Right lobe of liver (tissue), 6 donors: ENCODE measurements at places on chromosomes 1 and 21. TPM values are rescaled to one million over a fixed set of nuclear protein-coding genes. Genes with fewer than 3 reads are reported as not detected.

Gene PIGR
- 134 TPM for total RNA-seq

Gene LRRC40
- 10.0 TPM for total RNA-seq

Gene MANEAL
- total RNA-seq = 4.0 TPM

Gene MDM4
- total RNA-seq = 37.6 TPM

Gene FCGR1A
- total RNA-seq = 2.9 TPM

Gene PRAMEF10
- not detected for total RNA-seq

Gene OR2T35
- not detected for total RNA-seq

Gene CLEC20A
- not detected for total RNA-seq

Gene KRTAP13-4
- total RNA-seq = not detected

GRCh38 chr21:19031953-19032352 is 628.4 kb upstream of the TMPRSS15 start:
- no peak for DNase-seq

DNA sequence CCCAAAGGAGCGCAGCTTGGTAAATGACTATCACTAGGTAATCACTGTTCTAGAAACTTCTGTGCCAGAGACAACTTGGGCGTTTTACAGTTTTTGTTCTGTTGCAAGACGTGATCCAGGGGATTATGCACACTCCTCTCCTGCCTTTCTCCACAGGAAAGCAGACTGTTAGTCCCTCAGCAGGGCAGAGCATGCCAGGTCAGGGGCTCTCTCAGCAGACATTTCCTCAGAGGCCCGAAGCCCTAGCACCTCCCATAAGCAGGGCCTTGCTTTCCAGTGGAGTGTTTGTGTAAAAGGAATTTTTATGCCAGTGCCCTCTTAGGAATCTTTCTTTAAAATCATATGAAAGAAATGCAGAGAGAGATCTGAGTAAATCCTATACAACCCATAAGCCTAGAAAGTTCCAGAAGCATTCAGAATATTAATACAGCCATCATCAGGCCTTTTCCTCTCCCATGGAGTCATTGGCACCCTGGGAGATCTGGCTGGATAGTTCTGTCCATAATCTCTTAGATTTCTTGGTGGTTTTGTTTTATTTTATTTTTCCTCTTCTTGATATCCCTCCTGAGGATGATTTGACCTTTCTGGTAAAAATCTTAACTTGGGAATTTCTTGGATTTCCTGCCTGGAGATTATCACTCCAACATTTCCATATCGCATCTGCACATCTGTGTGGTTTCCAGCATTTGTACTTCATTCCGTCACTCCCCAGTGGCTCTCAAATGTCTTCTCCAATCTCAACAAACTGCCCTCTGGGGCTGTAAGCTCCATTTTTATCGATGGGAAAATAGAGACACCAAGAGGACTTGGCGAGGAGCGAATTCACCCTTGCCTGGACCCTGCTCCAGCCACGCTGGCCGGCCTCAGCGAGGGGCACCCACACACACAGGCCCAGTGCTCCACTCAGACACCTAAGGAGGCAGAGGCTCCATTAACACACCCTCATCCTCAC is 116.1 kb downstream of the PSMG1 start:
- DNase-seq = no peak

GRCh38 chr1:66982561-66983260 is 57.9 kb downstream of the MIER1 start:
- DNase-seq = no peak

DNA sequence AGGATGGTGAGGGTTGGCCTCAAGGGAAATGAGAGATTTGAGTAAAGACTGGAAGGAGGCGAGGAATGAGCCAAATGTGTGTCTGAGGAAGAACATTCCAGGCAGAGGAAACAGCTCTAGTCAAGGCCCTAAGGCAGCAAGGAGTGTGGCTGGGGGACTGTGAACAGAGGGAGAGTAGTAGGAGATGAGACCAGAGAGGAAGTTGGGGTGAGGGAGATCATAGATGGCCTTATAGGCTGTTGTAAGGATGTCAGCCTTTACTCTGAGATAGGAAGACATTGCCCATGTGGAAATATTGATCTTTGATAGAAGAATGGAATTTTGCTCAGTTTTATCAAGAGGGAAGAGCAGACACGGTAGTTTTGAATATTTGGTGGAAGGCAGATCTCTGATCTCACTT is 55.2 kb upstream of the ARTN start:
- no peak for DNase-seq

DNA sequence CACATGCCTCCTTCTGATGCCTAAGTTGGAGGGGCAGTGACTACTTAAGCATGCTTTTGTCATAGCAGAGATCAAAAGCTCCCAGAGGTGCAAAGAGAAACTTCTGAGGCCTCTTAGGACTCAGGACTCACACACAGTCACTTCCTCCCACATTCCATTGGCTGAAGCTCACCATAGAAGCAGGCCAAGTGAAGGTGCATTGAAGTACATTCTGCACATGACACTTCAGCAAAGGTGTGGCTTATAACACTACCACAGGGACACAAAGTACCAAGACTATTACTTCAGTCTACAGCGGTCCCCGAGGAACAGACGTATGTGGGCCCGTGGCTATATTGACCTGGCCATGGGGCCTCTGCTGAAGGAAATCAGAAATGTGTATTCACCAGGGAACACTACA is 2.5 kb upstream of the POGK start:
- no peak for DNase-seq

GRCh38 chr21:46394595-46395104 is 64.0 kb upstream of the DIP2A start:
- DNase-seq = peak; percentile 54

DNA sequence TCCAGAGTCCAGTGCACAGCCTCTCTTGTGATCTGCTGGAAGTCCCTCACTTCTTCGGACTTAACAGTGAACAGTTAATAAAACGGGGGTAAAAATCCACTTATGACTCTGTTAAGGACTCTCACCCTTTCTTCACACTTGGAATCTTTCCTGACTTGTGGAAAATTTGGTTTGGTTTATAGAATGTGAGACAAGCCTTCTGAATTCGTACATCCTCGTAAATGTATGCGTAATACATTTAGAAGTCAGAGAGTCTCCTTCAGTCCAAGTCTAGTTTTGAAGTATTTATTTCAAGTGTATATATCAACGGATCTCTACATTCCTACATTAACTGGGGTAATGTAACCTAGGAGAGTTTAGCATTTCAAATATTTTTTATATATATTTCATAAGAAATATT is 270.4 kb downstream of the KCNJ6 start:
- DNase-seq = no peak

GRCh38 chr1:154910851-154911250 is 25.7 kb downstream of the PMVK start:
- no peak for DNase-seq

DNA sequence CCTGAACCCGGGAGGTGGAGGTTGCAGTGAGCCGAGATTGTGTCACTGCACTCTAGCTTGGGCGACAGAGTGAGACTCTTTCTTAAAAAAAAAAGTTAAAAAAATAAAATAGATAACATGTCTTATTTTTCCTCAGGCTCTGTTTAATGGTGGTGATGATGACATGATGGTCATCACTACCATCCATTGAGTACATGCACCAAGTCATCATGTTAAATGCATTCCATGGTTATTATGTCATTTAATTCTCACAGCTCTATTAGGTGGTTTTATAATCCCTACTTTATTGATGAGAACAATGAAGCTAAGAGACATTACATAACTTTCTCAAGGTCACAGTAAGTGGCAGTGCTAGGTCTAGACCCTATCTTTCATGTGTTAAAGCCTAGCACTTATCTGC is 34.4 kb upstream of the MAB21L3 start:
- no peak for DNase-seq

DNA sequence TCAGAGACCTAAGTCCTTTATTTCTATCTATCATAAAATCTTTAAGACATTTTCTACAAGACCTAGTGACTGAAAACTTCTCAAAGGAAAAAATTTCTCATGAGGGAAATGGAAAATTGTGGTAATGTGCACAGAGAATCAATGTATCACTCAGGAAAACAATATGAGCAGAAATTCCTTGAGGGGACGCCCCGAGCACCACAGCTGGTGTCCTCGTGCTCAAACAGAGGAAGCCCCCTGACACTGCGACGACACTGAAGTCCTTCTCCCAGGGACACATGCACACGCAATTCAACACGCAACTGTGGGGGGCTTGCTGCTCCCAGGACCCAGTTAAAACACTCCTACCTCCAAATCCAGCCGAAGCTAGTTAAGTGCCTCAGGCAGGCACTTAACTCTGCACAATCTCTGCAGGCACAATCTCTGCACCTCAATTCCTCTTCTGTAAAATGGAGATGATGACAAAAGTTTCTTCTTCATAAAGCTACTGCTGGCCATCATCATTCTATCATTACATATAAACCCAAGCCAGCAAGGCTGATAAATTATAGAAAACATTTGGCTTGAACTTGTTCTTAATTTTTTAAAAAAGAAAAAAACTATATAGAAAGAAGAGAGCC is 16.0 kb downstream of the ZBTB17 start:
- DNase-seq = no peak

- DNase-seq = no peak
These were observed 15.7 kb downstream of the PATJ start for GRCh38 chr1:61757950-61758349.

DNA sequence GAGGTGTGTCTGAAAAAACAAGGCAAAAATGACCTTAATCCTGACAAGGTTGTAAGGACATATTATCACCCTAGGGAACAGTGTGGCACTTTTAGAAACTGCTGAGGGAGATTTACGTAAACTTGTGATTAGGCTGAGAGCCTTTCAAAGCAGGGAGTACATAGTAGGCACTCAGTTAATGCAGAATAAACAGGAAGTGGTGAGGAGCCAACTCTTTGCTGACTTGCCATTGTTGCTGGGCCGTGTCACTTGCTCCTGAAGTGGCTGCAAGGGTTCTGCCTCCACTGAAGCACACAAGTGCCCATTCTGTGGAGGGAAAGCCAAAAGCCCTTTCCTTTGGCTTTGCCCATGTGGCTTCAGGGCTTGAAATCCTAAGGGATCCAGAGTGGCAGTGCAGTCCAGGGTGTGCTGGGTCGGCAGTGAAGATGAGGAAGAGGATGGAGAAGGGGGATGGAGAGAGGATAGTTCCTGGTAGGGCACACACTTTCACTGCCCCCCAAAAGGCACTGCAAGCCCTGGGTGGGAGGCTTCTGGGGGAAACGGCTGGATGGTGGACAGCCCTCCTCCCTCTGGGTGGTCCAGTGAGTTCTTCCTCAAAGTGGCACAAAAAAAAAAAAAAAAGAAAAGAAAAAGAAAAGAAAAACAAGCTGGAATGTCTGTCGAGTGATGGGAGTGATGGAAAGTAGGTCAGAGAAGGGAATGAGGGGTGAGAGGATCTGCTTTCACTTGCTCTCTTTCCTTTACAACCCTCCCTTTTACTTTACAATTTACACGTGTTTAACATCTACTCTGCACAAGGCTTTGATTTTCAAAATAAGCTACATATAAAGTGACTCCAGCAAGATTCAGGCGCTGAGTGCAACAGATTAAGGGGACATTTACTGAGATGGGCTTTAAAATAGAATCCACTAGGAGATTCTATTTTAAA is 13.7 kb upstream of the RHEX start:
- no peak for DNase-seq

DNA sequence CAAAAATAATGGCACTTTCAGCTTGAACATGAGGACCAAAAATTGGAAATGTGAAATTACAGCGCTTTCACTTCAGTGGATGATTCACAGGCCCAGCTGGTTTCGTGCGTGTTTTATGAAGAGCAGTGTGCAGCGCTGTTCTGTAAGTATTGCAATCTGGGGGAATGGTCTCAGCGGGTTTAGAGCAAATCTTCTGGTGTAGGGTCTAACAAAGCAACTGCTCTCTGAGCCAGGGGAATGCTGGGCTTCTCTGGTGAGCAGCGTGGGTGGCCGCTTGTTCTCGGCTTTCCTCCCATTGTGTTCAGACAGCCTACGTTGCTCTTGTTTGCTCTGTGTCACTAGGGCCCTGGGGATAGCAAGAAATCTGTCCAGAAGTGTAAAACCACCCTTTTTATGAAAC is 42.4 kb upstream of the GADD45A start:
- DNase-seq = no peak

DNA sequence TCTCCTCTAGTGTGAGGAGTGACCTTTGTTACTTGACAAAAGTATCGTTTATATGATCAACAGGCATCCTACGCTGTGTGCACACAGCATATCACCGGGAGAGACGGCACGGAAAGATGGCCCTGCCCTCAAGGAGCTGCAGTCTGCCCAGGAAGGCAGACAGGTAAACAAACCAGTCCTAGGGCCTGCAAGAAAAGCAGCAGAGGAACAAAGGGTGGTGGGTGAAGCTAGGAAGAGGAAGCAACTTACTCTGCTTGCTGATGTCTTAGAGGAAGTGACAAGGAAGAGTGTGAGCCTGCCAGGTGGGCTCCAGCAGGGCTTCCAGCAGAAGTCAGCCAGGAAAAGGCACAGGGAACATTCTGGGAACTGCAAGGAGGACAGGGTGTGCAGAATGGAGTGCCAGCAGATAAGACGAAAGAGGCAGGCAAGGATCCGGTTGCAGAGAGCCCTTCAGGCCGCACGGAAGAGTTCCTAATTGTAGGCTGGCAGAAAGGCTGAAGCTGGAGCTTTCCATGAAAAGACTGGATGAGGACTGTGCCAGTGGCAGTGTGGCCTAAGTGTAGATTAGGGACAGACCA is 106.7 kb downstream of the SLC45A1 start:
- no peak for DNase-seq

DNA sequence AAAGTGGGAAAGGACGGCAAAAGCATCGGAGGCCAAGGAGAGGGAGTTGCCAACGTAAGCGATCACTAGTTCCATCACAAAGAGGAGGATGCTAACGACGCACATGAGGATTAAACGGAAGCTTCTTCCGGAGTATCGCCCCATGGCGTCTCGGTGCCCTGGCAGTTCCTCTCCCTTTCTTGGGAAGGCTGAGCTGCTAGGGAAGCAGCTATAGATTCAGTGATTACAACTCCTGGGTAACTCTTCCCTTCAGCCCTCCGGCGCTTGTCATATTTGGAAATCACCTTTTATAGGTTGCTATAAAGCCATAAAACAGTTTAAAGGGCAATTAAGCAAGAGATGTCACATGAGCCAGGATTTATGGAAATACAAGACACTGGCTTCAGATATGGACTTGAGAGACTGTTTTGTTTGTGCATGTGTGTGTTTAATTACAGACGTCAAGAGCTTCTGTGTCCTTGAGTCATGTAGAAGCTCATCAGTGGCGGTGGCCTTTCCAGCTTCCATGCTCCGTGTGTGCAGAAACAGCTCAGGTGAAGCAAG is 30.6 kb upstream of the SLC30A10 start:
- no peak for DNase-seq

GRCh38 chr1:202143011-202143767 is 1.3 kb downstream of the ARL8A start:
- peak; percentile 74 for DNase-seq

DNA sequence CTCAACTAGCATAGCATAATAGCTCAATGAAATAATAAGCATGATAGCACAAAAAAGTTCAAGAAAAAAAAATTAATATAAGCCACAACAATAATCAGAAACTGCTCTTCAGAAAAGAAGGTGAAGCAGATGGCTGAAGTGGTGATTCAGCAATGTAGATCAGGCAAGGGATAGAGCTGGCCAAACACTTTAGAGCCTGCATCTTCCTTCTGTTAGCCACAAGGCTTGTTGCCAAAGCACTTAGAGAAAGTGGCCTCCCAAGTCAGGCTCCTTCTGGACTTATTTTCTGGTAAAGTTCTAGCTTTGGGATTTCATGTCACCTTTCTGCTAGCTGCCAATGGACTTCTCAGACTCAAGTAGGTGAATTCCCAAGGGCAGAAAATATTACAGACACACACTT is 60.3 kb upstream of the C1orf87 start:
- no peak for DNase-seq
